ENCODE measurements at places on chromosomes 7 and 10. TPM values are rescaled to one million over a fixed set of nuclear protein-coding genes. Genes with fewer than 3 reads are reported as not detected.

The SPDYE2 gene
- 2.9 TPM for polyA plus RNA-seq

DNA sequence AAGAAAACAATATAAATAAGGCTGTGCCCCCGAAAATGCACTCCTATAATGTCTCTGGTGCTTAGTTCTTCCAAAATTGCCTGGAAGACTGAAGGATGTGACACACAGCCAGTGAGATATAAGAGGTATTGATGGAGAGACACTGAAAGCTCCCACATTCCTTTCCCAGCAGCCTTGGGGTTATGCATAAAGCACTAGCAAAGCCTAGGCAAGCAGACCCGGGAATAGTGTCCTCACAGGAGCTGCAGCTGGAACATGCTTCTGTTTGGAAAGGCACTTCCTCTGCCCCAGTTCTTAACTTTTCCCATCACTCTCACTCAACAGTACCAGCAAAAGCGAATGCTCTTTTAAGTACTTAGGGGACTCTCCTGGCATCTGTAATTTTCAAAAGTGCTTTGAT lies 178.0 kb downstream of the AMPH start:
- DNase-seq, result peak; percentile 9

DNA sequence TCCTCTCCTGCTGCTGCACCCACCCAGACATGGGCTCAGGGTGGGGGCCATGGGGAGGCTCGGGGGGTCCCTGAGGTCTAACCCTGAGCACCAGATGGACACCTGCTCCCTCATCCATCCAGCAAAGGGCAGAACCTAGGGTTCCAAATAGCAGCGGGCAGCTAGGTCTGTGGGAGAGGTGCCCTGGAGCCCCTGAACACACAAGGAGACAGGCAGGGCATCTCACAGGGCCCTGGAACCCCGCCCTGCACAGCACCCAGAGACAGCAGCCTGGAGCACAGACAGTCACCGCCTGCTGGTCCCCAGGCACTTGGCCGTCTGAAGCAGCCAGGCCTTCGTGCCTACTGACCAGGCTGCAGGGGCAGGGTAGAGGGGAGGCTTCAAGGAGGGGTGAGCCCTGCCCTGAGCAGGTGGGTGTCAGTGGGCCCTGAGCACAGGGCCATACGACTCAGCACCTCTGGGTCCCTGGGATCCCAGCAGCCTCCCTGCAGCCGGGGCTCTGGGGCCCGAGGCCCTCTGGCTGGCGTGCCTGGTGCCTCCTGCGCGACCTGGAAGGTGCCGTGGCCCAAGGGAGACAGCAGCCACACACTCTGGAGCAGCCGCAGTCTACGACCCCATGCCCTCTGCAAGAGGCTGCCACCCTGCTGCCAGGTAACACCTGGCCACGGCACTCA lies 38.3 kb downstream of the GET4 start:
- no peak for DNase-seq

The DYDC2 gene
- polyA plus RNA-seq, result 0.69 TPM

DNA sequence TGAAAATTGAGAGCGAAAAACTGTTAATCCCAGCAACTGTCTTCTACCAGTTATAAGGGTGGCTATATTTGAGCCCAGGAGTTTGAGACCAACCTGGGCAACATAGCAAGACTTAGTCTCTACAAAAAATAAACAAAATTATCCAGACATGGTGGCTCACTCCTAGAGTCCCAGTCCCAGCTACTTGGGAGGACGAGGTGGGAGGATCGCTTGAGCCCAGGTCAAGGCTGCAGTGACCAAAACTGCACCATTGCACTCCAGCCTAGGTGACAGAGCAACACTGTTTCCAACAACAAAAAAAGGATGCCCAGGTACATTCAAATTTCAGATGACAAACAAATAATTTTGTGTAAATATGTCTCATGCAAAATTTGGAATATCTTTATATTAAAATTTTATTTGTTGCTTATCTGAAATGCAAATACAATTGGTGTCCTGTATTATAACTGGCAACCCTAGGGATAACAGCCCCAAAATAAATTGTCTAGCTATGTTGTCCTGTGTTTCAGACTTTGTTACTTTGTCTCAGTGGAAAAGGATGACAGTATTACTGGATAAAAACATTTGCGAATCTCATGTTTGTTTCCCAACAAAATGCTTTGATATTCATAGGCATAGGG lies 26.7 kb downstream of the FAM171A1 start:
- DNase-seq, result no peak

The HOXA4 gene
- polyA plus RNA-seq, result 39.5 TPM

Measured in right lung (tissue), 10 donors.